ENCODE measurements at places on chromosomes 1 and 21.

- no peak for DNase-seq
Observed at GRCh38 chr1:165661703-165662102, 30.7 kb downstream of the MGST3 start.

DNA sequence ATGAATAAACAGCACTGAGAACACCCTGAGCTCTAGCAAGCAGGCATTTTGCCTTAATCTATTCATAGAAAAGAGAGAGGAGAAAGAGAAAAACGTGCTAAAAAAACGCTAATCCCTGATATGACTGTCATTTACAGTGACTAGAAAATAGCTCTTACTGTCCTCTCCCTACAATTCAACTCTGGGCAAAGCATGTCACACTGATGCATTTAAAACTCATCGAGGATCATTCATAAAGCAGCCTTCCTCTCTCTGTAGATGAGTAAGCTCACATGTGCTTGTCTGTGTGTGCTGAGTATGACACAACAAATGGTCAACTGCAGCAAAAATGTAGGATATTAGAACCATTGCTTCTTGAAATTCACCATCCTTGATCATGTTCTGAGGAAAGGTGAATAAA, 109.0 kb downstream of the SGIP1 start:
- no peak for DNase-seq

DNA sequence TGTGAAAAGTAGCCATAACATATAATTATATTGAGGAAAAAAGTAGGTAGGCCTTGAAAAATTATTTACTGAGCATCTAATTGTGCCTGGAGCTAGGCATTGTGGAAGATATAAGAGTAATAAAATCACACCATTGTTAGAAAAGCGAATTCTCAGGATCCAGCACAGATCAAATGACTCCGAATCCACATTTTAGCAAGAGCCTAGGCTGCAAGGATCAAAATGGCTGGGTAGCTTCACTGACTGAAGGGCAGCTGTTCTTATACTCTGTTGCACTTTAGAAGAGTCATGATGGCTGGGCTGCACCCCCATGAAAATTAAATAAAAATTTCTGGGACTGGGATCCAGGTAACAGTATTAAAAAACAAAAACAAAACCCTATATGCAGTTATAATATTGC, 67.6 kb upstream of the HMCN1 start:
- DNase-seq: no peak

DNA sequence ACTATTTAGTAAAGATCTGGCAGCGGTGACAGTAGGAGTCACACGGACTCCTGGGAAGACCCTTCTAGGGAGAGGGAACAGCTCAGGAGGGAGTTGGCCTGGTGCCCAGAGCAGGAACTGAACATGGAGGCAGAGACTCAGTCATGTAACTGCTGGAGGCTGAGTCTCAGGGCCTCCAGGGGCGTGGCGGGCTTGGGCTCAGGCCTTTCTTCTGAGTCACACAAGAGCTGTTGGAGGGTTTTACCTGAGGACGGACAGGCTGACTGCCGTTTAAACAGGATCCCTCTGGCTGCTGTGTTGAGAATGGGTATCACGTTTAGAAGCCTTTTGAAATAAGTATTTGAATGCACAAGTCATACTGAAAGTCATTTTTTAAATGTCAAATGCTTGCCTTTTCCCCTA, 7.2 kb upstream of the ETS2 start:
- DNase-seq: no peak

DNA sequence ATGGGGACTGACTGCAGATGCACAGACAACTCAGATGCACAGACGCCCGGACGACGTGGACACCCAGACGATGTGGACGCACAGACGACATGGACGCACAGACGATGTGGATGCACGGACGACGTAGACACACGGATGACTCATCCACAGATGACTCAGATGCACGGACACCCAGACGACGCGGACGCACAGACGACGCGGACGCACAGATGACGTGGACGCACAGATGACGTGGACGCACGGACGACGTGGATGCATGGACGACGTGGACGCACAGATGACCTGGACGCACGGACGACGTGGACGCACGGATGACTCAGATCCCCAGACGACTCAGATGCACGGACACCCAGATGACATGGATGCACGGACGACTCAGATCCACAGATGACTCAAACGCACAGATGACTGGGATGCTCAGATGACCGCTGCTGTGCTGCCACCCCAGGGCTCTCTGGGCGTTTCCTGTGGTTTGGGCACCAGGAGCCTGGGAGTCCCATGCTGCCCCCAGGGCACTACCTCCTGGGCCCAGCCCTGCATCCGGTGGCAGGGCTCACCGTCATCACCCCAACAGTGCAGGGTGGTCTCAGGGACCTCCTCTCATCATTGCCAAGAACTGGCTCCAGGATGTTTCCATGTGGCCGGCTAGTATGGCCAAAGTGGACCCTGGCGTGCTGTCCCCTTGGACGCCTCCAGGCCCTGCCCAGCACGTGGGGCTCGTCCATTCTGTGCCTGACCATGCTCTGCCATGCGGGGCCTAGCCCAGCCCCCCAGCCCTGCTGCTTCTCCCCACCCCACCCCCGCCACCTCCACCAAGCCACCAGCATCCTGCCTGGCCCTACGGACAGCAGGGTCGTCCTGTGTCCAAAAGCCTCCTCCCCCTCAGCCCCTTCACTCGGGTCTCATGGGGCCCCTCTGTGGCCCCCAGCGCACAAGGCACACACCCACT, 14.0 kb downstream of the FAAP20 start:
- no peak for DNase-seq

Measured in CD4-positive, alpha-beta memory T cell (primary cell).